Liver (tissue), 10 donors: ENCODE measurements at places on chromosomes 11 and 22. TPM values are rescaled to one million over a fixed set of nuclear protein-coding genes. Genes with fewer than 3 reads are reported as not detected.

GRCh38 chr11:82775736-82776346 lies 42.2 kb upstream of the FAM181B start:
- no peak for DNase-seq

UBQLNL gene
- 0.05 TPM for total RNA-seq

GRCh38 chr22:30193031-30193775 lies 53.4 kb downstream of the LIF start:
- no peak for DNase-seq

DNA sequence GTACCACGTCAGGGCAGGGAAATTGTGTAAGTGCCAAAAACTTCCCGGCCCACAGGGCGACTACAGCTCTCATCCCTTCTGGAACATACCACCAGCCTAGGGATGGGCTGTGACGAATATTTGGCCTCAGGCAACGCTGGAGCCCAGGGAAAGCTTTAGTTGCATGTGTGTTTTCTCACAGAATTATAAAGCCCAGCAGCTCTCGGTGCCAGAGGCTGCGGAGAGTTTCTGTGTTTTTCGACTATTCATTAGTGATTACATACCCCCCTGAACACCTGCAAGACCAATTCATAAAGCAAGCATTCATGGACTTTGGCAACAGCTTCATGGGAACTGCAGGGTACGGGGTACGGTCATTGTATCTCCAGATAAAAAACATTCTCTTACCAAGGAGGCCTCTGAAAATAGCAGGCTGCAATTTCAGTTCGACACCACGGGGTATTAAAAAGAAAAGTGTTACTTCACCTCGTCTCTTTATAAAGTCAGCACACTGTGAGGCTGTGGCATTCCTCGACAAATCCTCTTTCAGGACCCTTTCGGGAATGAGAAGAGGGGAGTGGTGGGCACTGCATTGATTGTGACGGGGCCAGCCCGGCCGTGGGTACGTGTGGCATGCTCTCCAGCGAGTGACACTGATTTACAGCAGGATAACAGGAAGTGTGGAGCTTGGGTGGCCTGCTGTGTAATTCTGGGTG lies 243.6 kb upstream of the SORL1-AS1 start:
- no peak for DNase-seq

- no peak for DNase-seq
Observed at GRCh38 chr11:30830681-30831080, 244.5 kb upstream of the MPPED2 start.
